ENCODE measurements at places on chromosomes 2 and 18.

- no peak for DNase-seq
Observed at GRCh38 chr2:203741566-203741965, 35.1 kb downstream of the CD28 start.

DNA sequence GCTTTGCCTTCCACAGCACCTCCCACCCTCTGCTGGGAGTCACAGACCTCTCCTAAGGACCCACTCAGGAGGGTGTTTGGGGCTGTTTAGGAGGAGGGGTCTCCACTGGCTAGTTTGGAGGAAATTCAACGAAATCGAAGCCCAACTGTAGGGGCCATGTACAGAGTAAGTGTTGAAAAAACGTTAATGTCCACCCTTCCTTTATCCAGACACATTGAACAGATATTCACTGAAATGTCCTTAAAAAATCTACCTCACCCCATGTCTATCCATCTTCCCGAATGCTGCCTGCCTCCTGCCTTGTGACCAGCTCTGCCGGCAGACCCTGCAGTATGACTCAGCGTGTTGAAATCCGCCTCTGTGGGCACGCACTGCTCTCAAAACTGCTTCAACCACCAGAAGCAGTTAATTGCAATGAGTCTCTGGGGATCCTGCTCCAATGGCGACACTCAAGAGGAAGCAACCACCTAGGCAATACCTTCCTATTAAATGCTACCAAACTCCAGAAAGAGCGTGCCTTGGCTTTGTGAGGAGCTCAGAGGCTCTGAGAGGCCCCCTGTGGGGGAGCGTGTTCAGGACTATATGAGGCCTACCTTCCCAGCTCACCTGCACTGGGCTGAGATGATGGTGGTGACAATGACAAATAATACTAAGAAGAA lies 61.4 kb upstream of the RTN4 start:
- DNase-seq = no peak

- DNase-seq = no peak
Observed at GRCh38 chr2:28411956-28412609, 19.4 kb downstream of the FOSL2 start.

DNA sequence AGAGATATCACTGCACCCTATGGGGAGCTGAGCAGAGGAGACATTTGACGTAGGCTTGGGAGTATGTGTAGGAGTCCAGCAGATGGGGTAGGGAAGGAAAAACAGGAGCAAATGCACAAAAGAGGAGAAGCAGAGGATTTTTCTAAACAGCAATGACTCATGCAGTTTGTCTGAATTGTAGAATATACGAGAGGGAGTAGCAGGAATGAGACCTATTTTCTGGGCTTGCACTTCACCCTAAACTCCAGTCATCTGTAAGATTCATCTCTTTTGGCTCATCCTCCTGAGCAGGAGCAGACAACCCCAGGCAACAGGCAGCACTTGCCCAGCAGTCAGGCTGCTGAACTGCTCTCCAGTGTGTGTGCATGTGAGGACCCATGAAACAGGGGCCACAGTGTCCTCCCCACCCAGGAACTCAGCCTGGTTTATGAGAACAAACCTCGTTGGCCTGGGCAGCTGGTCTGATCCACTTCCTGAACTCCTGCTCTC lies 100.2 kb upstream of the CDC42EP3 start:
- DNase-seq = no peak

DNA sequence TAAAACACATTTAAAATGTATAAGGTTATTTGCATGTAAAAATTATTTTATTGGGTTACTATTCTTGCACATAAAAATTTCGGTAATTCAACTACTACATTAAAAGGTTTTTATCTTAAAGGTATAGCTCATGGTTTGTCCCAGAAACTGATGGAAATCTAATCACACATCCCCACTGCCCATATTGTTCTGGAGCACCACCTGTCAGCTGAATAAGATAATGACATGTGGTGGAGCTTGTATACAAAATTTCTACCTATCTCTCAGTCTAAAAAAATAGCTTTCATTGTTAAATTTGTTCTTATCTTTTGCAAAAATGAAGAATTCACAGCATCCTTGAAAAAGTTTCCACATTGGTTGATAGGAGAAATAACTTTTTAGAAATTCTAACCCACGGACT lies 18.3 kb downstream of the ERBB4 start:
- DNase-seq = no peak

DNA sequence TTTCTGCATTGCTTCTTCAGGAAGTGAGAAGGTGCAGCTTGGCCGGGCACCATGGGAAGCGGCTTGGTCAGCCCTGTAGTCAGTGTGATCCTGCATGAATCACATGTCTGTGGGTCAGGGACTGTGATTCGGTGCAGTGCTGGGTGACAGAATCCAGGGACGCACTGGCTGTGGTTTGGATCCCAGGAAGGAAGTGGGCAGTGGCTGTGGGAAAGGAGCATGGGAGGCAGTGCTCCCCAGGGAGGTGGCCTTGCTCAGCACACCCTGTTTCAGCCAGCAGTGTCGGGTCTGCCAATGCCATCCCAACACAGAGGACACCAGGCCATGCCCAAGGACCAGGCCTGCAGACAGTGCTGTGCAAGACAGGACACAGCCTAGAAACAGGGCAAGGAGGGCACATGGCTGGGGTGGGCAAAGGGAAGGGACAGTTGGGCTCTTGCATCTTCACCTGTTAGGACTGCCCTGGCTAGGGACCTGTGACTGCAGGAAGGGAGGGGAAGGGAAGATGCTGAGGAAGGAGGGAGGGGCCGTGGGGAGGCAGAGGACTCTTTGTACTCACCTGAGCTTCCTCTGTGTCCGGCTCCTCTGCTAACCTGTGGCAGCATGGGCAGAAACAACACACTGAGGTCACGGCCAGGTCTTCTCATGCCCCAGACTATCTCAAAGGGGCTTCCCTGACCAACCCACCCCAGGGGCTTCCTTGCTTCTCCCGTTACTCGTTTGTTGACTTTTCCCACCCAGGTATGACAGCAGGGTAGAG lies 37.2 kb upstream of the DNMT3A start:
- DNase-seq = no peak

DNA sequence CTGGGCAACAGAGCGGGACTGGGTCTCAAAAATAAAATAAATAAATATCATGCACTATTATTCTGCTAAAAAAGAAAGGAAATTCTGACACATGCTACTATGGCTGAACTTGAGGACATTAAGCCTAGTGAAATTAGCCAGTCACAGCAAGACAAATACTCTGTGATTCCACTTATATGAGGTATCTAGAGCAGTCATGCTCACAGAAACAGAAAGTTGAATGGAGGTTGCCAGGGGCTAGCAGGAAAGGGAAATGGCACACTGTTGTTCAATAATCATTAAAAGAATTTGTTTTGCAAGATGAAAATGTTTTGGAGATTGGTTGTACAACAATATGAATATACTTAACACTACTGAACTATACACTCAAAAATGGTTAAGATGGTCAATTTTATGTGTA lies 60.8 kb downstream of the NCKAP1 start:
- no peak for DNase-seq

GRCh38 chr2:133843091-133843490 lies 274.8 kb upstream of the NCKAP5 start:
- DNase-seq = no peak

- DNase-seq = no peak
Observed at GRCh38 chr2:31110431-31110830, 27.8 kb downstream of the GALNT14 start.

DNA sequence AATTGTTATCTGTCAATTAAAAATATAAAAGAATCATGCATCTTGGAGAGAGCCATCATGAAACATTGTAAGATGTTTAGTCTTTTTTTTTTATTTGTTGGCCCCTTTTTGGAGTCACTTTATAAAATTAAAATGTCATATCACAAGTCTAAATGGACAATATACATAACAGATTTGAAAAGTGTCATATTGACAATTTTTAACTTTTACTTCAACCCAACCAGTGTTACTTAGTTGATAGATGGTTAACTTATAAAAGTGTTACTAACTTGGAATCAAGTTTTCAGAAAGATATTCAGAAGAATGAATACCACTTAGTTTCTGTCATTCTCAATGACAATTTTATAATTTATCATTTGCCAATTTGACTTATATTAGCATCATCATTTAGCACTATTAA lies 218.3 kb downstream of the OTX1 start:
- DNase-seq = no peak

DNA sequence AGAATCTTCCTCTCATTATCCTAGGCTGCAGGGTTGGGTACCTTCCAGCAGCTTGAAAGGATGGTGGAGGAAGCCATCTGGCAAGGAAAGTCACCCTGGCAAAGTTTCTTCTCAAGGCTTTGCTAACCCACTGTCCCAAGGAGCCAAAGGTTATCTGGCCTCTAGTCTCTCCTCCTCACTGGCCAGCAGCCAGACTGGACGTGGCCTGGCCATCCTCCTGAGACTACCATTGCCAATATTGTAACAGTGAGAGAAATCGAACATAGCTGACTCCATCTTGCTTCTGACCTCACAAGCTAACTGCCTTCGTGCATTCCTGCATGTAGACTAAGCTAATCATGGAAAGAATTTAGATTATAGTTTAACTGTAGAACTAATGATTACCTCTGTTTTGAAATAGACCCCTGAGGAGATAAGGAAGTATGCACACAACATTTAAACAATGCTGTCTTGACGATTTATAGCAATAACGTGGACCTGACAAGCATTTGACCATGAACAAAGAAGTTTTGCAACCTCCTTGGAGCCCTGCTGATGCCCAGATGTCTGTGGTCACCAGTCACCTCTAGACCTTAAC lies 7.8 kb upstream of the ANXA4 start:
- DNase-seq = no peak

- DNase-seq = no peak
Observed at GRCh38 chr2:178005756-178006155, 66.8 kb downstream of the PDE11A start.

DNA sequence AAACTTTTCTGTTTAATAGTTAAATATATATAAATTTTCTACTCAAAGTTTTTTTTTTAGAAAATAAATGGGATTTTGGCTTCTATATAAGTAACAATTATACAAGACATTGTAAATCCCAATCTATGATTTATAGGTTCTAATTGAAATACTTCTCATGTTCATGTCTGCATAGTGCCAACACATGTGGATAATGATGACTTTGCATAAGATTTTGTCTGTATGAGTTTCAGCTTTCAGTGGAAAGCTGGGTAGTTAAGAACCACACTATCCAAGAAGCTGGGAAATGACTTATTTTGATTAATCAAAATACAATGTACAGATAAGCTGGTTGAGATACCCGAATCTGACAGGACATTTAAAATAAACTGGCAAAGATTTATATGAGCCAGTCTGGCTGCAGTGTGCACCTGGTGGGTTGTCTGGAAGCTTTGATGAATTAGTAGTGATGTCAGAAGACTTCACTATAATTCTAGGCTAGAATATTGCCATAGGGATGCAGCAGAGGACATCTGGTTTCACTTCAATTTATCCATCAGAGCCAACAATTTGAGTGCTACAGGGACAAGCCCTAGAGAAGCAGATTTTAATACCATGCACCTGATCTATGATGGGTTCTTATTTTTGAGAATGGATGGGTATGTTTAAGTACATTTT lies 45.4 kb downstream of the EML6 start:
- no peak for DNase-seq

GRCh38 chr2:69196327-69197117 lies 183.5 kb downstream of the ANTXR1 start:
- no peak for DNase-seq

DNA sequence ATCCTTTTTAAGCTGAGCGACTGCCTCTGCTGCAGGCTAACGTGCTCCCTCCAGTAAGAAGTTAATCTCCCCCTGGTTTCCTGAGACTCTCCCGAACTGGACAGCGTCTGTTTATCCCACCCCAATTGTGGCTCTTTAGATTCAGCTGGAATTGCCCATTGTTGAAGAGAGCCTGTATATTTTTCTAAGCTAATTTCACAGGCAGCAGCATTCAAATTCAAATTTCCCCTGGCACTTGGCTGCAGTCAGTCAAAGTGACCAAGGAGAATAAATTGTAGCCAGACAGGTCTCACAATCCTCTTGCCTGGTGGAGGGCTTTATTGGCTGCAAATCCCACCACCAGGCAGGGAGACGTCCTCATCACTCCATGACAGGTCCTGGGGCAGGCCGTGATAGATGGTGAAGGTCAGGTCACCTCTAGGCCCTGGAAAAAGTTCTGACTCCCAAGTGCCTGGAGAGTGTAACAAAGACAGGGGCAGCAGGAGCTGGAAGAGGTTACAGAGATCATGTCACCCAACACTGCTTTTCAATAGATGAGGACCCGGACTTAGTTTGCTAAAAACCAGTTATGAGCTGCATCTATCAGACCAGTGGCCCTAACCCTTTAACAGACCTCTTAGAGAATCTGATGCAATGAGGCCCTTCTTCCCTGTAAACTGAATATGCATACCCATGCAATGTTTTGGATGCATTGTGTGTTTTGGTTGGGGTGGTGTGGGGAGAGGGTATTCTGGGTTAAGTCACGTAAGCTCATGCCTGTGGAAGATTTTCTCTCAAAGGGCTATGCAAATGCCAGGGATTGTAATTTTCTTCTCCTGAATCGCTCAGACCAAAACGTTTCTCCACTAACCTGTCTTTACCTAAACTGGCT lies 32.3 kb upstream of the C18orf32 start:
- no peak for DNase-seq

GRCh38 chr18:52499016-52499415 lies 159.0 kb downstream of the DCC start:
- DNase-seq = no peak

GRCh38 chr2:95342556-95343320 lies 45.6 kb downstream of the KCNIP3 start:
- DNase-seq = no peak

- DNase-seq = no peak
Observed at GRCh38 chr2:113707106-113707505, 49.3 kb downstream of the SLC35F5 start.

DNA sequence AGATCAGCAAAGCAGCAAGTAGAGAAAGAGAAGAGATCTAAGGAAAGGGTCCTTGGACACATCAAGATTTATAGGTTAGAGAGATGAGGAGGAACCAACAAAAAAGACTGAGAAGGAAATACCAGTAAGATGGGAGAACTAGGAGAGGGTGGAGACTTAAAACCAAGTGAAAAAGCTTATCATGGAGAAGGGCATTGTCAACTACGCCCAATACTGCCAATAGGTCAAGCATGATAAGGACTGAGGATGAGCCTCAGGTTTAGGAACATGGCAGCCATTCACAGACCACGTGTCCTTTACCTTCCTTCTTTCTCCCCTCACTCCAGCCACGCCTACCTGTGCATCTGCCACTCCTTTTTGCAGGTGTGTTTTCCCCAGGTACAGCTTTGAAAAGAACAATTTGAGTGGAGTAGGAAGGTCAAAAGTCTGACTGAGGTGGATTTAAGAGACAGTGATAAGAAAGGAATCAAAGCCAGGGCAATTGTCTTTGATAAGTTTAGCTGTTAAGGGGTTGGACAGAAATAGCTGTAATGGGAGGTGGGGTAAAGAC lies 238.7 kb downstream of the STK39 start:
- DNase-seq = no peak

DNA sequence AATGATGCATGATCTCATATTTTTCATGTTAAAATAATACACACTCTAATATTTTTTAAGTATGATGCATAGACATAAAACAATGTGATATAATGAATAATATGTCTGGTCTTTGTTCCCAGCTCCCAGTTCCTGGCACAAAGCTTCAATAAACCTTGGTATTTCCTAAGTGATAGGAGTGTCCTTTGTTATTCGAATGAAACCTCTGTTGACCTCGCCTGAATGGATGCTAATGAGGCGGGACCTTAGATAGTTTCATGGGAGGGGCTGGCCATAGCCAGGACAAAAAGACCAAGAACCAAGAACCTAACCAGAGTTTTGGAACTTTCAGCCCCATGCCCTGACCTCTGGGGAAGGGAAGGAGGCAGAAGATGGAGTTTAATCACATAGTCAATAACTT lies 257.7 kb upstream of the COPS8 start:
- DNase-seq = no peak

GRCh38 chr2:10284108-10284870 lies 18.4 kb upstream of the HPCAL1 start:
- DNase-seq = no peak

GRCh38 chr2:115299199-115299598 lies 856.8 kb downstream of the DPP10 start:
- DNase-seq = no peak

All from CD4-positive, alpha-beta T cell treated with Interleukin-12 subunit alpha and Interleukin-12 subunit beta, for 1 hour (primary cell).